Activated CD4-positive, CD25-positive, alpha-beta regulatory T cell treated with anti-CD3 and anti-CD28 coated beads, Interleukin-2, amount 50 U/mL, for 72 hours (primary cell): ENCODE measurements at places on chromosomes 7 and 10.

DNA sequence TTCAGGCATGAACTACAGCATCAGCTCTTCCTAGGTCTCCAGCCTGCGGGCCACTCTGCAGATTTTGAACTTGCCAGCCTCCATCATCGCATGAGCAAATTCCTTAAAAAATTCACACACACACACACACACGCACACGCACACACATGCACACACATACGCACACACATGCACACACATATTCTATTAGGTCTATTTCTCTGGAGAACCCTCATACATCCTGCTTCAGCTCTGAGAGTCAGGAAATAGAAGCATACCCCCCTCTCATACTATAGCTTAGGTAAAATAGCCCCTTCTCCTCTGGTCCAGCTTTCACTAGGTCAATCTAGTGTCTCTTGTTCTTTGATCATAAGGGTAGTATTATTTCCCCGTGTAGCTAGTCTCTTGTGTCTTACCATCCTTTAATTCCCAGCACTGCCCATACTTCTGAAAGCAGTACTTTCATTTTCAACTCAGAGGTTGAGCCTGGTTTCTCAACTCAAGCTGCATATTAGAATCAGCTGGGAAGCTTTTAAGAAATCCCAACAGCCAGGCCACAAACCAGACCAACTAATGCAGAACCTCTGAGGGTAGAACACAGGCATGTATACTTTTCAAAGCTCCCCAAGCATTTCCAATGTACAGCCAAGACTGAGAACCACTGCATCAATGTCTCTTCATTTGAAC is 30.9 kb upstream of the ITGB8 start:
- DNase-seq, result no peak

- DNase-seq, result no peak
Observed at GRCh38 chr10:70743430-70743788, 41.8 kb downstream of the TBATA start.

- DNase-seq, result peak; percentile 64
Observed at GRCh38 chr10:3783316-3783681, 1.7 kb downstream of the KLF6 start.

DNA sequence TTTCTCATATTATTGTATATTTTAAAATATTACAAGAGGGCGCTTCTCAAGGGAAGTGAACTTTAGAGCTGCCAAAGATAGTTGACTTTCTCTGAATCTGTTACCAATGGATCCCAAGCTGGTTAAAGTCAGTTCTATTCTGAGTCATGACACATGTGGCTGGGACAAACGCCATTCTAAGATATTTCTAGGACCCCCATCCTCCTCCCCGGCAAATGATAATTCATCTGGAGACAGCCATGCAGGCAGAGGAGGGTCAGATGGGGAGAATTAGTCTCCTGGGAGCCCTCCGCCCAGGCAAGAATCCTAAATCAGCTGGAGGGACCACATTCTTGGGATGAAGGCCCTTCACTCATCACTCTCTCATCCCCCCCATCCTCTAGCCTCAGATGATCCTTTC is 187.7 kb downstream of the GFRA1 start:
- DNase-seq, result no peak

GRCh38 chr7:81469869-81470723 is 299.8 kb downstream of the HGF start:
- no peak for DNase-seq

DNA sequence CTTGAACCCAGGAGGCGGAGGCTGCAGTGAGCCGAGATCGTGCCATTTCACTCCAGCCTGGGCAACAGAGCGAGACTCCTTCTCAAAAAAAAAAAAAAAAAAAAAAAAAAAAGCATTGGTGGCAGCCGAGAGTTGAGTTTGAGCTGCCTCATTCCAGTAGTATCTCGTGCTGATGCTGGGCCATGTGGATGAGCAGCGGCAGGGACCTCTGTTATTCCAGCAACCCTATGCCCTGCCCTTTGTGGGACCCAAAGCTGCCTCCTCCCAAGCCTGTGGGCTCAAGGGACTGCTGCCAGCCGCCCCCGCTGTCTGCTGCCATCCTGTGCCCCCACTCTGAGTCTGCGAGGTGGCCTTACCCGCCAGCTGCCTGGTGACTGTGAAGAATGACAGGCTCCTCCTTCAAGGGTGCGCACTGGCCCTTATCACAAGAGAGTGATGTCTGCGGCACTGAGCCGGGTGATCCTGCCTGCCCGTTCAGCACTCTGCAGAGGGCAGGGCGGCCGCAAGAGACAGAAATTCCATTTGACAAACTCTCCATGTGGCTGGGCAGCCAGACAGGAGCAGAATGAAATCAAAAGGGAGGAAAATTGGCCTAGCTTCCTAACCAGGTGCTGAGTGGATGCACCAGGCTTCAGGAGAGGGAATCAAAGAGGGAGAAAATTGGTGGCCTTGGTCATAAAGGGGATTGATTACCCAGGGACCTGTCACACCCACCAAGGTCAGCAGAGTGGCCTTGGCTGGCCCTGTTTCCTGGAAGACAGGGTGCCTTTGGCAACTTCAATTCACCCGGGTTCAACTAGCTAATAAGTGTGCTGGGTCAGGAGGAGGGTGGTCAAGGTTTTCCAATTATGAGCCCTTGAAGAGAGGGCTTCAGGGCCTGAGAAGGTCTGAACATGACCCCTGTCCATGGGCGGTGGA is 65.3 kb upstream of the ZMIZ1 start:
- no peak for DNase-seq

GRCh38 chr7:154817224-154817896 is 185.6 kb downstream of the PAXIP1 start:
- DNase-seq, result no peak

DNA sequence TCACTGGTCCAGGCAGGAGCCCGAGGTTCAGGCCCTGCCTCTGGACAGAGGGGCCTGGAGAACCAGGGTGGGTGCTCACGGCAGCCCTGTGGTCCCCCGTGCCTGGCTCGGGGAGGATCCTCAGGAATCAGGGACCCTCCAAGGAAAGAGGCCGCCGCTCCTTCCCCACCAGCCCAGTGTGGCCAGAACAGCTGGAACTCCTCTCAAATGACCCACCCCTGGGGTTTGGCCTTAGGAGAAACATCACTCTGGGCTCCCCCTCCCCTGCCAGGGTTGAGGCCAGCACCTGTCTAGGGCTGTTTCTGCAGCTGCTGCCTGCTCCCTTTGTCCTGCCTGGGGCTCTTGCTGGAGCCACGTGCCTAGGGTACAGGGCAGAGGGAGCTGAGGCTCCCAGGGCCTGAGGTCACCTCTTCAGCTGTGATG is 161.0 kb downstream of the RNF216 start:
- no peak for DNase-seq

- DNase-seq, result no peak
Observed at GRCh38 chr10:79188154-79188965, 119.6 kb downstream of the ZMIZ1 start.

GRCh38 chr7:2483494-2483893 is 7.3 kb upstream of the GRIFIN start:
- DNase-seq, result no peak

DNA sequence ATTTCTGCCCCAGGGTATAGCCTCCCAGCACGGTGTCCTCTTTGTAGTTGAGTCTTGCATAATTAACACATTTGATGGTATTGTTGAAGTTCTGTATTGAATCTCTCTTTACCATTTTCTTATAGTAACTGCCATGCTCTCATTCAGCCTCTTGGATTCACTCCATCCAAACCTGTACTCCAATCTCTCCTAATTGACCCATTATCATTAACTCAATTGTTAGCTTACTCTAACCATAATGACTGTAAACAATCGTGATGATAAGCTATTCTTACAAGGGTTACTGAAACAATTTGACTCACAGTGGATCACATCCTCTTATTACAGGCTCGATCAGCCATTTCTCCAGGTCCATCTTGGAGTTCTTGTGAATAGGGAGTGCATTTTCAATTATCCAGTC is 191.9 kb upstream of the AGK start:
- no peak for DNase-seq

DNA sequence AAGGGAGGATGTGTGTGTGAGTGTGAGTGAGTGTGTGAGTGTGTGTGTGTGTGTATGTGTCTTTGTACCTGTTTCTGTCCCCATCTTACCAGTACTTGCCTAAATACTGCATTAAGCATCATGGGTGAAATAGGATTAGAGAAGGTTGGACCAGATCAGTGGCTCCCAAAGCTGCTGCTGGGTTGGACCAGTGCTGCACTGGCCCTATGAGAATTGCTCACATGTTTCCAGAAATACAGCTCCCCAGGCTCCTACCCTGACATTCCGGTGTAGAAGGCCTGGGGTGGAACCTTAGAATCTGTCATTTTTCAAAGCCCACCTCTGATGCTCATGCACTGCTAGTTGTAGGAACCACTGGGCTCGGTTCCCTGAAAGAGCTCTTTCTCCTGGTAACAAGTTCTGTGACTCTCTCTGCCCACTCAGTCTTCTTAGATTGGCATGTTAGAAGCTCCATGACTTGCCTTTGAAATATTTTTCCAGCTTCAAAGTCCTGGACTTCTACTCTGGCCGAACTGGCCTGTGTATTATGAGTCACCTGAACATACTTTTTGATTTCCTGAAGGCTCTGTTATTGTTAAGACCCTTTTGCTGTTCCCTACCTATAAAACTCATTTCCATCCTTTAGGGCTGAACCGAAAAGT is 224.7 kb downstream of the CUX1 start:
- DNase-seq, result no peak

- no peak for DNase-seq
Observed at GRCh38 chr10:98296524-98296923, 28.5 kb upstream of the LOXL4 start.

DNA sequence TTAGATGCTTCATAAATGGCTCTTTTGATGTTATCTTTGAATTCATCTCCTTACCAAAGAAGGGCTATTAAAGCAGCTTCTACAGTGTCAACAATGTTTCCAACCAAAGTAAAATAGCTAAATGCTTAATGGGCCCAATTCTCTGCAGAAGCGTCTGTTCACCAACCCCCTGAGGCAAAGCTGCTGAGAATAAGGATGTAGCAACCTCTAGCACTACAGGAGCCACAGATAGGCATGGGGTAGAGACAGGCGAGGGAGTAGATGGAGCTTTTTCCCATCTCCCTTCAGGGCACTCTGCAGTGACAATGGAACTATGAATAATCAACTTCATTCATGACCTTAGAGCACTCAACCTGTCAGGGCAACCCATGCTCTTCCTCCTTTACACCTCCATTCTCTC is 134.1 kb downstream of the FZD1 start:
- DNase-seq, result no peak
